ENCODE measurements at places on chromosomes 11 and 22.

DNA sequence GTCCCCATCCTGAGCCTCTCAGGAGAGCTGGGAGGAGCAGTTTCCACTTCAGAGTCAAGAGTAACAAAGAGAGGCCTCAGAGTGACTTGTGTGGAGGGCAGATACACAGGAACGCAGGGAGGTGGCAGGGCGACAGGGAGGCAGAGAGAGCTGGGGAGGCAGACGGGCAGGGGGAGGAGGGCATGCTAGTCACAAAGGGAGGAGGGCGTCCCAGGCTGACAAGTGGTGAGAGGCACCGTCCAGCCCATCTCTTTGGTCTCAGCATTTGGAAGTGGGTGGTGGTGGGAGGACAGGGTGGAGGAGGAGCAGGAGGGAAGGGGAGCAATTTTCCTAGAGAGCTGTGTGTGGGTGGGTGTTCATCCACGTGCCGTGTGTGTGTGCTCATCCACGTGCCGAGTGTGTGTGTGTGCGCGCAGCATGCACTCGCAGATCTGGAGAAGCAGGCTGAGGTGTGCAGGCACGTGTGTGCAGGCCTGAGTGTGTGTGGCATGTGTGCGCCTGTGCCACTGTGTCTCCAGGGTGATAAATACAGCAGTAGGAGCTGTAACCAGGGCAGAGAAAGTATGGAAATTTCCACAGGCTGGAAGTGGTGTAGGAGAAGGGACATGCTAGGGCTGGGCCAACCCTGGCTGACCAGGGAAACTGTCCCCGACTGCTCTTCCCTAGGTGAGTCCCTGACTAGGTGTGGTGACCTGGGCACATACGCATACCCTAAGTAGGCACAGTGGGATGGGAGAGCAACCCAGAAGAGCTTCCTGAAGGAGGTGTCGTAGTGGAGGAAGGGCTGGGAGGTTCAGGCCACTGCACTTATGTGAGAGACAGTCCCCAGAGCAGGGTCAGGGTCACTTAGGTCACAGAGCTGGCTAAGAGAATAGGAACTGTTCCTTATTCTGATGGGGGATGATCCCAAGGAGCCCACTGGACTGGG lies 7.3 kb upstream of the PDE2A start:
- no peak for DNase-seq

GRCh38 chr11:69473276-69473845 lies 8.1 kb upstream of the LINC01488 start:
- no peak for DNase-seq

- no peak for DNase-seq
Observed at GRCh38 chr11:65279741-65280440, 18.1 kb downstream of the POLA2 start.

GRCh38 chr11:14357881-14358728 lies 878 bp downstream of the RRAS2 start:
- DNase-seq, result no peak

GRCh38 chr11:808427-809286 lies 1.1 kb upstream of the RPLP2 start:
- DNase-seq, result no peak

DNA sequence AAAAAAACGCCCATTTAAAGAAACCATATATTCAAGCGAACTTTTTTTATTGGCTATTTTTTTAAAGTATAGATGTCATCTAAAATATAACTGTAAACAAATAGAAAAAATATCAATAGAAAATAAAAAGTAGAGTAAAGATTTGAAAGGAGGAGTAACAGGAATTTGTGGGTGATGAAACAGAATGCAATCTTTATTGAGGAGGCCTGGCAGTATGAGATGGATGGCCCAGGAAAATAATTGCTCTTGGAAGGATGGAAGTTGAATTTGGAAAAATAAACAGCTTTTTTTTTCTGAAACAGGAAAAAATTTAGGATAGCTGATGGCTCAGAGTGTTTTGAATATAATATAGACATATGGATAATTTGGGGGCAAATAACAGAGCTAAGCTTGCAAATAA lies 219.0 kb downstream of the CASP12 start:
- DNase-seq, result no peak

GRCh38 chr11:133531971-133532651 lies at the start of gene OPCML:
OPCML (minus strand) TSS chr11:133532501.
- DNase-seq, result no peak

GRCh38 chr11:15875943-15876342 lies 480.4 kb downstream of the SOX6 start:
- no peak for DNase-seq

GRCh38 chr11:87942786-87943185 lies 232.5 kb downstream of the RAB38 start:
- no peak for DNase-seq

DNA sequence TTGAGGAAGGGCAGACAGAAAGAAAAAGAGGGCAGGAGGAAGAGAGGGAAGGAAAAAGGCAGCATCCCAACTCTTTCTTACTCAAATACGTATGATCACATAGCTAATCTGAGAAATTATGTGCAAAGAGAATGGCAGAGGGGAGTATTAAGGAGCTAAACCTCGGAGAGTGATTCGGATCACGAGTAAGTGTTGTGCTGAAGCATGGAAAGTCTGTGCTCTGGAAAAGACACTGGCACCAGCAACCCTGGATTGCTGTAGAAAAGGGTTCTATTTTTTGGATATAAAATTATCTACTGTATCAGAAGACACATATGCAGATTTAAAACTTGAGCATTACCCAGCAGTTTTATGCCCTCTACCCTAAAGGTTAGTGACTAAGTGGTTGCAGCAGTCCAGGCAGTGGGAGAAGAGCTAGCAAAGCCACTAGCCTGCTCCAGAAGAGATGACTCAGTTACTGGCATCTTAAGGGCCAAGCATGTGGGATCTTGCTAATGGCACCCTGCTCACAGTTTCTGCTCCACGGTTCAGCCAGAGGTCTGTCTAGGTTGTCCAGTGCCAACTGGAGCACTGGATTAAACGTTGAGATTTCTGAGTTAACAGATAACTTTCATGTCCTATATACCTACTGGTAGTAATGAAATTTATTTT lies 151.7 kb downstream of the SWAP70 start:
- DNase-seq, result no peak

GRCh38 chr11:45382133-45382878 lies 96.2 kb upstream of the SYT13 start:
- DNase-seq, result no peak

DNA sequence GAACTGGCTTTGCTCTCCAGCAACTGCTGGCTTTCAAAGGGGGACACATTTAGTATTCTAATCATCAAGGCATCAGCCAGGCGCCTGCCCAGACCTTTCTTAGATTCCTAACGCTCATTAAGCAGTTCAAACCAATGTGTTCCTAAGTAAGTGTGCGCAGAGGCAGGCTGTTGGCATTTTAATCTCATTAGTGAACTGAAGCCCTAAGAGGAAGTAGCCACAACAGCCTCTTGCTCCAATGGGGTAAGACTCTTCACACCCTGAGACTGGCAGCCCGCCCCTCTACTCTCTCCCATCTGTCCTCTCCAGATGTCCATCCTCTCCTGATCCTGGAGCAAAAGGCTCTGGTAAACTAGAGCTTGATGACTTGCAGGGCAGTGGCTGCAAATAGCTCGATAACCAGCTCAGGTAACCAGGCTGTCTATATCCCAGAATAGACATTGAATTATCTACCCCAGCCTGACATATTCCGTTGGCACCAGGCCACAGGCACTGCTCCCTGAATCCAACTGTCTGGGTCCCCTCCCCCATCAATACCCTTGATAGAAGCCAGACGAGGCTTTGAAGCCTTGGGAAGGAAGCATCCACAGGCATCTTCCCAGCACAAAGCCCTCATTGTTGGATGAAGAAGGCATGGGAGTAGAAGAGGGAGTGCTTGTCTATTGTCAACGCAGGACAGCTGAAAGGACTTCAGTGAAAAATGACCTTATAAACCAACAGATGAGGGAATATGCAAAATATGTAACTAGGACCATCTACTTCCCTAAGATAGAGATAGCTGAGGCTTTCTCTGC lies 321.1 kb downstream of the TENM4 start:
- DNase-seq, result no peak

DNA sequence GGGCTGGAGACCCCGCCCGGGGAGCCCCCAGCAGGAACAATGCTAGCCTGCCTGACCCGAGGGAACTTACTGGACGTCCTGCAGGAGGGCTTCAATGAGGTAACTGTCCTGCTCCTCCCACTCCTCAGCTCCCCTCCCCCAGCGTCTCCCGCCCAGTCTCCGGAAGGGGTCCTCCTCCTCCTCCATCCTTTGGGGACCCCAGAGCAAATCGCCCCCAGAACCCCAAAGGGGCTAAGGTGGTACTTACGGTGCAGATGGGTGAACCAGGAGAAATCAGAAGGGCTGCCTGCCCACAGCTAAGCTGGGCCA lies 272 bp downstream of the DIXDC1 start:
- no peak for DNase-seq

- no peak for DNase-seq
Observed at GRCh38 chr11:130485983-130486382, 37.5 kb downstream of the ADAMTS15 start.

GRCh38 chr22:21994881-21995444 lies 12.4 kb upstream of the TOP3B start:
- no peak for DNase-seq

- no peak for DNase-seq
Observed at GRCh38 chr22:34784056-34784455, 281.9 kb upstream of the ISX start.

GRCh38 chr11:119375337-119376196 lies 5.9 kb downstream of the USP2 start:
- DNase-seq, result no peak

DNA sequence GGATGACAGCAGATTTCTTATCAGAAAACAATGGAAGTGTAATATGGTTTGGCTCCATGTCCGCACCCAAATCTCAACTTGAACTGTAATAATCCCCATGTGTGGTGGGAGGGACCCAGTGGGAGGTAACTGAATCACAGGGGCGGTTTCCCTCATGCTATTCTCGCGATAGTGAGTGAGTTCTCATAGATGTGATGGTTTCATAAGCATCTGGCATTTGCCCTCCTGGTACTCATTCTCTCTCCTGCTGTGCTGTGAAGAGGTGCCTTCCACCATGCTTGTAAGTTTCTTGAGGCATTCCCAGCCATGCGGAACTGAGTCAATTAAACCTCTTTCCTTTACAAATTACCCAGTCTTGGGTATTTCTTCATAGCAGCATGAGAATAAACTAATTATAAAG lies 81.0 kb upstream of the SCUBE2 start:
- DNase-seq, result no peak

DNA sequence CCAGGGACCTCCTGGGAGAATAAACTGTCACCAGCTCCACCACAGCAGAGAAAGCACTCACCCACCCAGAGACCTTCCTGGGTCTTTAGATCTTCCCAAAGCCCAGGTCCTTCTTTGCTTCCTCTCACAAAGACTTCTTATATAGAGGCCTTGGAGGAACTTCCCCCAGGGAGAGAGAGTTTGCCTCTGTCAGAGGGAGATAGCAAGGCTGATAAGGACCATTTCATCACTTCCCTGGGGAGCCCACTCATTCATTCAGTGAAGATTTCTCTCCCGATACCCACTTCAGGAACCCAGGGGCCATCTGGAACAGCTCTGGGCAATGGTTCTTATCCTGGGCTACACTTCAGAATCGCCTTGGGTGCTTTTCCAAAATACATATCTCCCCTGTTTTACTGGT lies at the start of gene PRG2:
TSS of gene PRG2 (minus strand) at position 116 of the 400 bp plus-strand sequence. CDS start 706 bp downstream, outside the sequence.
- DNase-seq, result no peak

DNA sequence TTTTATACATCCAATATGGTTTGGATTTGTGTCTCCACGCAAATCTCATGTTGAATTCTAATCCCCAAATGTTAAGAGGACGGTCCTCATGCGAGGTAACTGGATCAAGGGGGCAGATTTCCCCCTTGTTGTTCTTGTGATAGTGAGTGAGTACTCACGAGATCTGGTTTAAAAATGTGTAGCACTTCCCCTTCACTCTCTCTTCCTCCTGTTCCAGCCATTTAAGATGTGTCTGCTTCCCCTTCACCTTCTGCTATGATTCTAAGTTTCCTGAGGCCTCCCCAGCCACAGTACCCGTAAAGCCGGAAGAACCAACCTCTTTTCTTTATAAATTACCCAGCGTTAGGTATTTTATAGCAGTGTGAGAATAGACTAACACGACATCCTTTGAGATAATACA lies 98.6 kb downstream of the TTC28 start:
- no peak for DNase-seq

DNA sequence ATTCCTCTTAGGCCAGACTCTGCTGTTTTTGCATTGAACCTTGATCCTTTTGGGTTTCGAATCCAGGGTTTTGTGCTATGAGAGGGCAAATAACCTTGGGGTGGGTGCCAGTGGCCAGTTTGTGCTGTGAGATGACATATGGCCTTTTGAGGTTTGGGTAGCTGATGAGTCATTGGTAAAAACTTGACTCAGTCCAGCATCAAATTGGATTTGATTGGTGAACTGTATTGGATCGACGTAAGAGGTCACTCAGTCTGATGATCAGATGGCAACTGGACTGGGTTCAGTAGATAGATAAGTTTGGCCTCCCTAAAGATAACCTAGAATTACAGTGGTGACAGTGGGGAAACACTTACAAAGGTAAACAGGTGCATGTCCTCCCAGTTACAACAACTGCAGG lies 41.0 kb upstream of the XKR3 start:
- DNase-seq, result no peak

DNA sequence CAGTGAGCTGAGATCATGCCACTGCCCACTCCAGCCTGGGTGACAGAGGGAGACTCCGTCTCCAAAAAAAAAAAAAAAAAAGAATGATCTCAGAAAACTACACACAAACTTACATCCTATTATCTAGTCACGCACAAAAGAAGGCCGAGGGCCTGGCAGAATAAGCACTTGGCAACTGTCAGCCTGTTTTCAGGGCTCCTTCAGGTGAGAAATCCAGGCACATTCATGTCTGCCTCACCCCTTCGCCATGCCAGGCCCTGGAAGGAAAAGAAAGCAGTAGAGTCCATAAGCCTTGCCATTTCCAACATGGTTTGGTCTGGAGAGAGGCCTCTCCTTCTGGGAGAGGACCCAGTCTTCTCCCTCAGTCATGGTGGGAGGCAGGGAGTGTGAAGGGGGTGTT lies 30.9 kb downstream of the C11orf58 start:
- DNase-seq, result no peak
